Right renal pelvis (tissue), 4 donors: ENCODE measurements at places on chromosomes 2 and 18. TPM values are rescaled to one million over a fixed set of nuclear protein-coding genes. Genes with fewer than 3 reads are reported as not detected.

Gene AGXT
- 0.21 TPM for polyA plus RNA-seq

GRCh38 chr2:74212702-74213410, 14.4 kb downstream of the MTHFD2 start:
- no peak for DNase-seq

DNA sequence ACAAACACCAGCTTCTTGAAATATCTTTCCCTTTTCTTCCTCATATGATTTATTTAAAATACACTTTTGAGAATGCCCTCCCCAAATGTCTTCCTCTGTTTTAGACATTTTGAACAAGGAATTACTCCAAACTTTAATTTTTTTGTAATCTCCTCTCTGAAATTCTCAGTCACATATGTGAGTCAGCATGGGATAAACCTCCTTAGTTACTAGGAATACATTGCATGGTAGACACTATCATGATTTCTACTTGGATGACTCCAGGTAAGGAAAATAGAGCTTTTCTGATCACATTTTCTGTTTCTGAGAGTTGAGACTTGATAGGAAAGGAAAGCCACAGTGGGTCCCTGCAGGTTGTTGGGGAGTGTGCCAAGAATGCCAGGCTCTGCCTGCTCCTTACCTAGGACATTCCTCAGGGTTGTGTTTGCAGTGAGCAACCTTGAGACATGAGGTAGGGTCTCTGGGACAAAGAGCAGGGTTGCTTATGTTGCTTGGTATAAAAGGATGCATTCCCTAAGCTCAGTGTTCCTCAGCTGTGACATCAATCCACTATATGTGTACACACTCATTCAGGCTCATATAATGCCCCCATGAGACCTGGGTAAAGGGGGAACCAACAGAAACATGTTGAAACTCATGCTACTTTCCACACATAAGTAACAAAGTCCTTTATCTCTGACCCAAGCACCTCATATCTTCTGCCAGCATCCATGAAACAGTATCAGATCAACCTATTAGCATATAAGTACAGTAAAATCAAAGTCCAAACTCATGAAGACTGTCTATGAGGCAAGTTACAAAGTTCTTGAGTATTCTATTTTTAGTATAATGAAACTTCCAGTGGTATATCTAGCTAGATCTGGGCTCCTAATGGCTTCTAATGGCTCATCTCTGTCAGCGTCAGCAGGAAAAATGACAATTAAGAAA, 112.8 kb upstream of the SCN1A start:
- no peak for DNase-seq

DNA sequence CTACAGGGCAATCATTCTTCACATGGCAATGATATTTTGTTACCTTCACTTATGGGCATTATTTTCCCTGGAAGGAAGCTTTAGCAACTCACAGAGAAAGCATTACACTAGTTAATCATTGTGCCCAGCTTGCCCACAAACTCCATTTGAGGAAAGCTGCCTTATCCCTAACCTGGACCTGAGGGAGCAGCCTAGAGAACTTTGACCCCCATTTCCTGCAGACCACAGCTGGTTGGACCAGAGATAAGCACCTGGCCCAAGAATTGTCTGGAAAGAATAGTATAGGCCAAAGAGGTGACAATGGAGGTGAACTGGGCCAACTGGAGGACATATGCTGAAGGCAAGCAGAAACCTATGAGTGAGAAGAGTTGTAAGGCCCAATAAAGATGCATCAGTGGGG, 48.4 kb upstream of the SESTD1 start:
- no peak for DNase-seq

DNA sequence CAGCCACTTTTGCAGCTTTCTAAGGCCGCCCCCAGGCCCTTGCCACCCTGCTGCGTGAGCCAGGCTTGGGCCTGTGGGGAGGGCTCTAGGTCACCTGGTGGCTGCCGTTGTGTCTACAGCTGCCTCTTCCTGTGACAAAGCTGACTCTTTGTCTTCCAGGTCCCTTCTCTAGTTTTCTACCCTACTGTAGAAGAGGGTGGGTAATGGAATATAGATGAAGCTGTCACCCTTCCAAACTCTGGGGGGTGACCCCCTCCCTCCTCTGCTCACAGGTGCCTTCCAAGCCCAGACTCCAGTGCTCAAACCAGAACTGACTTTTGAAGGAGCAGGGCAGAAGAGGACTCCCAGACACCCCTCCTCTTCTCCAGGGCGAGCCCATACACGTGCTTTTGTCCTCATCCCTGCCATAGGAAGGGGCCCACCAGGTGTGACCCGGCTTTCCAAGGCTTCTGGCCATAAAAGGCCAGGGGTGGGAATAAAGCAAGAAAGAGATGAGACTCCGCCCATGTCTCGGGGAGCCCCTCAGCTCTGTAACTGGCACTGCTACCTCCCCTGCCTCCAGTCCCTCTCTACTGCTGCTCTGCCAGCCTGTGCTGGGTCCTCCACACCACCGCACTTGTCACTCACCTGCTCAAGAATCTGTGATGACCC, 17.9 kb upstream of the SDC1 start:
- DNase-seq: no peak

Gene POU3F3
- 109 TPM for polyA plus RNA-seq

Gene DYNC1I2
- polyA plus RNA-seq: 158 TPM

GRCh38 chr2:89833780-89834117, 1142.3 kb downstream of the RPIA start:
- DNase-seq: no peak

DNA sequence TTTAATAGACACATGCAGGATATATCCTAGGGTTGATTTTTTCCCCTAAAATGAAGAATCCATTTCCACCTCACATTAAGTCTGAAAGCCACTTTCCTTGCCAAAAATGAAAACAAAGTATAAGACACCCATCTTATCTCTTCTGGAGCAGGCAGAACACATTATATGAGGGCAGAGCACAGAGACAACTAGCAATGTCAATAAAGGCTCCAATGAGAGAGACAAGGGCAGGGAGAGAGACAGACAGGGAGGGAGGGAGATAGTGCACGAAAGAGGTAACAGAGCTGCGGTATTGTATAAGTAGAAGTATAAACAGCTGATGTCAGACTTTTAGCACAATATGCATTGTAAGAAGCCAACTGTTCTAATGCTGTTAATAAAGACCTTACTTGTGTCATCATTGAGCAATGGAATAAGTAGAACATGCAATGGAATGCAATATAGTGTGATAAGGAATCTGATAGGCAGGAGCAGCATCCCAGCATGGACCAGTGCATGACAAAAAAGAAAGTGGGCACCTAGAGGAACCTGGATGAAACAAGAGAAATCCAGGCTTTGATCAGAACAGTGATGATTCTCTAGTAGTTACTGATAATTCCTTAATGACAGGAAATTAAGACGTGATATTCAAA, 150.6 kb upstream of the TCF4 start:
- no peak for DNase-seq

GRCh38 chr2:176004934-176005333, 2.9 kb upstream of the LNPK start:
- DNase-seq: no peak

Gene SETBP1
- polyA plus RNA-seq: 33.6 TPM

DNA sequence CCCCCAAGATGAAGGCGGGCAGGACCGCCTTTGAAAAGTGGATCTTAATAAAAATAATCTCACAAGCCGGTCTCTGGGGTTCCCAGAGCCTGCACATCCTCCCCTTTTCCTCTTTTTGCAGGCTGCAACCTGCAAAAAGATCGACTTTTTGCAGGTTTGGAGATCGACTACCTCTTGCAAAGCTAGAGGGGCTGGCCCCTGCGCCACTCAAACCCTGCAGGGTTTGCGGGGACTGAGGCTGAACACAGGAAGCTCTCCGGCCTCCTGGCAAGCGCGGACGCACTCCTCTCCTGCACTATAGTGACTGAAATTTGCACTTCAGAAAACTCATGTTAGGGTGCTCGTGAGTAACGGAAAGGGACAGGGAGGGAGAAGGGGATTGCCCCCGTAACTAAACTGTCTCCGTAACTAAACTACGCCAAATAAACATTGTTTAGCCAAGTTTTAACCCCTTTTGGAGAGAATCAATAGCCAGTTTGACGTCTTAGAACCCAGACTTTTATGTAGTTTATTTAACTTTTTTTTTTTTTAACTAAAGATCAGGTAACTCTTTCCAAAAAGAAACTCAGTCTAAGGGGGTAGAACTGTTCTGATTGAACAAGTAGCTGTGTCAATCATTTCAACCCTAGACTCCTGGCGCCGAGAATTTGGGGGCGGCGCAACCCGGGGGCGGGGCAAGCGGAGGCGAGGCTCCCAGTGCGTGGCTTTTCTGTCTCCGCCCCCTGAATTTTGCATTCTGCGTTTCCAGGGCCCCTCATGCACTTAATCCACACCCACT, 2.5 kb downstream of the IGFBP5 start:
- DNase-seq: peak; percentile 75

Gene LDLRAD4
- polyA plus RNA-seq: 10.5 TPM

Gene ALKAL2
- polyA plus RNA-seq: 6.1 TPM

Gene NAT8
- 23.7 TPM for polyA plus RNA-seq

DNA sequence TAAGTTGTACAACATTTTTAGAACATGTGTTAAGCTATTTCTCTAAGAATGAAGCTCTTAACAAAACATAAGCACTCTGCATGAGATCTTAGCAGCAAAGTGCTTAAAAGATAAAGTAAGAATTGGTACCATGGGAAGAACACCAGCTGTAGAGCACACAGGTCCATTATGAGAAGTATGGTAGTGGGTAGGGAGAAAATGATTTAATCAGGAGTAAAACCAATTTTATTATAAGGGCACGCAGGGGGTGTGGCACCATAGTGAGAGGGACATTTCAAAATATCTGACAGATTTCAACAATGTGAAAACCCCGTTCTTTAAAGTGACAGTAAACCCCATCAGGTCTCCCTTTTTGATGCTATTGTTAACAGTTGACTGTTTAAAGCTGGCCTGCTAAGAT, 492.9 kb downstream of the ARHGAP15 start:
- no peak for DNase-seq

DNA sequence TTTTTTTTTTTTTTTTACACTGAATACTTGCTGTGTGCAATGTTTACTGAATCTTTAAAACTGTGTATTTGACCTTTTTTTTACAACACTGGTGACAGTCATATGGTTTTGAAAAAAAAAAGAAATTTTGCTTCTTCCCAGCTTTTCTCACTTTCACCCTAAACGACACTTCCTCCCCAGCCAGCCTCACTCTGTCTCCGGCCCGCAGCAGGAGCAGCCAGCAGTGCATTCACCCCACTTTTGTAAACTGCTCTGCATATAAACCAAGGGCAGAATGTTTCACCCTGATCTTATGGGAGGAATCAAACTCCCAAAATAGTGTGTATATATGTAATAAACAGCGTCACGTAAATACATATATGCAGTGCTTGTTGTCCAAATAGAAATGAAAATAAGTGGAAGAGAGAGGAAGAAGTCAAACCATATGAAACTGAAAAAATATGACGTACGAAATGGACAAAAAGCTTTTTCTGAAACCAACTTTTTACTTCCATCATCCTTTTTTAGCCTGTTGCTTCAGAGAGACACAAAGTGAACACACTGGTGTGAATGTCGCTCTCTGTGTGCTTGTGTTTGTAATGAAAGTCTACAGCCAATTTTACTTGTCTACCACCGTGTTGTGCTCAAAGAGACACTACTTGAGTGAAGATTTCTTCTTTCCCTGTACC, 54.2 kb downstream of the ZCCHC2 start:
- no peak for DNase-seq

GRCh38 chr2:46284260-46284659, 12.9 kb upstream of the EPAS1 start:
- no peak for DNase-seq

Gene SLC9A2
- polyA plus RNA-seq: 7.7 TPM

DNA sequence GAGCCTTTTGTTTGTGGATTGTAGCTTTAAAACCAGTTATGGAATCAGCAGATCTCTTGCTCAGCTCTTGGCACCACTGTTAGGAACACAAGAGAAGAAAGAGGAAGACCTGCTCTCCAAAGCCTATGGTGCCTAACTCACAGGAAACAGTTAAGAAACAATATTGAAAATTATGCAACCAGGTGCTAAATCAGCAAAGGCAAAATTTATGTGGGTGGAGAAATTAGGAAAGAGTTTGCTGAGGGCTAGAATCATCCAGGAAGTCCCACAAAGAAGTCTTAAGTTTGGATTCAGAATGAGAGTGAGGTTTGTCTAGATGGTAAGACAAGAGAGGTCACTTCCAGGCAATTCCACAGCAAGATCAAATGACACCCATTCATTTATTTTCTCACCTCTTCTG, 49.4 kb downstream of the AOX1 start:
- no peak for DNase-seq

DNA sequence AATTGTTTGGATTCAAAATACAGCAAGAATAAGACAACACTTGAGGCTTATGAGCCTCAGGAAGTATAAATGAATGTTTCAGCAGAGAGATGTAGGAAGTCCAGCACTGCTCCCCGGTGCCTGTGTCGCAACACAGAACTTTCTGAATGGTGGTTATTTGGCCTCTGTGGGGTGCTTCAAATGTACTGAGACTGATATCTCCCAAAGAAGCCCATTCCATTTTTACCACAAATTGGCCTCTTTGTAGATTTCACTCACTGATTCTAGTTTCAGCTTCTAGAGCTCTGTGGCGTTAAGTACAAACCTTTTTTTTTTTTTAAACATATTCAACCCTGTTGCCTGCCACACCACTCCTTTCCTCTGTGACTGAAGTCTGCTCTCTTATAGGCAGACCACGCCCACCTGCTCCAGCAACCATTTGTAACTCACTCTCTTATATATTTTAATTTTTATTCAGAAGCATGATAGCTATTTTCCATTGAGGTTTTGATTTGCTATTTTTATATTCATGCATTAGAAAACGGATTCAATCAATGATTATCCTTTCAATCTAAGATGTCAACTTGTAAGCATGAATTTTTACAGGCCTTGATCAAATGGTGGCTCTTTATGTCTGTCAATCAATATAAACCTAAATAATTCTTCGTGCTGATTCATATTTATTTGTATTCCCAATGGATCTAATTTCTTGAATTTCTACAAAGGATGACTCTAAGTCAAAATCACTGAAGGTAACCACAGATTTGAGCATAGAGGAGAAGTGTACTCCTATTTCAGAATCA, 277.1 kb upstream of the CCDC68 start:
- no peak for DNase-seq

Gene DQX1
- 0.55 TPM for polyA plus RNA-seq

Gene DPP10
- polyA plus RNA-seq: 9.8 TPM

Gene XDH
- polyA plus RNA-seq: 0.05 TPM

Gene SLC30A3
- polyA plus RNA-seq: 7.6 TPM

DNA sequence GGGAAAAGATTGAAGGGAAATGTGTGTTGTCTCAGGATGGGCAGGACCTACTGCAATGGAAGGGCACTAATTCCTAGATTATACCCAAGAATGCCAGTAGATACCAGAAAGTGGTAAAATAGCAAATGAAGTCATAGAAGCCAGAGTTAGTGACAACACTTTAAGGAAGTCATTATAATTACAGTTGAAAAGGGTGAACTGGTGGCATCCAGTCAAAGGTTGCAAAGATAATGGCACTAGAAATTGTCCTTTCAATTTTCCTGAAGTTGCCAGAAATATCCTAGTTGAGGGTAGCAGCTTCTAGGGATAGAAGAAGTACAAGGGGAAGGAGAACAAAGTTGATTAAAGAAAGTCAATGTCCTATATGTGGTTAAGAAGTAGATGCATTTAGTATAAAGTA, 68.8 kb upstream of the GLS start:
- DNase-seq: no peak

Gene COL4A3
- 57.6 TPM for polyA plus RNA-seq

DNA sequence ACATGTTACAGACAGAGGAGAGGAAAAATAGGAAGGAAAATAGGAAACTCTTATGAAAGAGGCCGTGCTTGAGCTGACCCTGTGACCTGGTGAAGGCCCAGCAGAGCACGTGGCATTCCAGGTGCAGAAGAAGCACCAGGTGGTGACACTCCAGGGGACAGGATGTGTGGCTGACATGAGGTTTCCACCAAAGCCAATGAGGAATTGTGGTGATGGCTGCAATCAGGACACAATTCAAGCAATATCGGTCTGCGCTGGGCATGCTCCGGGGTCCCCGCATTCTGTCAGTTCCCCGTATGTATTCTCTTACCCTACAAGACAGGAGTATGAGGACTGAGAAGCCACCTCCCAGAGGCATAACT, 504.2 kb downstream of the EIPR1 start:
- no peak for DNase-seq
